CD4-positive, alpha-beta T cell treated with Interleukin-6 for 4 hours (primary cell): ENCODE measurements at places on chromosomes 16 and 17.

DNA sequence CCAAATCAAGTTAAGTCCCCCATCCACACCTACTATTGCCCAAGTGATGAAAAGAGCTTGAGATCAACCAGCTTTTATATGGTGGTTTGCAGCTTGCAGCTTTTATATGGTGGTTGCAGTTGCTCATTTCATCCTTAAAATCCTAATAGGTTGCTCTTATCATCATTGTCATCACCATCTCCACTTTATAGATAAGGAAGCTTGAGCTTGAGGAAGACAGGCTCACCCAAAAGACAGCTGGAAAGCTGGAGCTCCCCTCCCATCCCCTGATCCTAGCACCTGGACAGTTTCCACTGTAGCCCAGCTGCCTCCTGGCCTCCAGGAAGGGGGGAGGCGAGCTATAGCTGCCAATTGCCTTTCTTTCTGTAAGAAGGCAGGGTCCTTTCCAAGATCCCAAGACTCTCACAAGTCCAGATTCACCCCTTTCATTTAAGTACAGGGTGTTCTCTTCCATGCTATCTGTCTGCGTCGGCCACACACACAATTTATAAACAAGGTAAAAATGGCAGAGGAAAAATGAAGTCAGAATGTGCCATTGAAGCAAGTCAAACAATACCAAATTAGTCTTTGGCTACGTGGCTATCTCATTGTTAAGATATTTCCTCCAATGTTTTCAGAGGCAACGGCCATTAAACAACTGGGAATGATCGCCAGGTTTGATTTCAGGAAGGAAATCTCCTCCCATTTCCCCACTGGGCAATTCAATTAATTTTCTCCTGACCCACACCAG is 63.3 kb downstream of the PECAM1 start:
- no peak for DNase-seq

DNA sequence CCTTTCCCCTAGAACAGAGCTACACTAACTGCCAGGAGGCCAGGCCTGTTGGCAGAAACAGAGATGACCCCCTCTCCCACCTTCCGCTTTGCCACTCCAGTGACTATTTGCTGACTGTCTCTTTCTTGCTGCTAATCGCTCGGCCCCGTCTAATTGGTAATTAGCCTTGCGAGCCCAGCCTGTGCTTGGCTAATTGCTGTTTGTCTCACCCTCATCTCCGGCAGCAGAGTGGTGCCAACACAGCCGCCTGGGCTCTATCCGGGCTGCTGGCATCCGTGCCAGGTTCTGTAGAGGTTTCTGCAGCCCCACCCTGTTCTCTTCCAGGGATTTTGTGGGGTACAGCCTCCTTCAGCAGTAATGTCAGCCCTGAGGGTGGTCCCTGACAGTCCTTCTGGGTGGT is 27.4 kb upstream of the PHB1 start:
- DNase-seq, result no peak

GRCh38 chr17:3512505-3513171 is 36.8 kb downstream of the ASPA start:
- DNase-seq, result no peak

- no peak for DNase-seq
Measured at GRCh38 chr16:30720694-30721093, 21.7 kb downstream of the SRCAP start.

DNA sequence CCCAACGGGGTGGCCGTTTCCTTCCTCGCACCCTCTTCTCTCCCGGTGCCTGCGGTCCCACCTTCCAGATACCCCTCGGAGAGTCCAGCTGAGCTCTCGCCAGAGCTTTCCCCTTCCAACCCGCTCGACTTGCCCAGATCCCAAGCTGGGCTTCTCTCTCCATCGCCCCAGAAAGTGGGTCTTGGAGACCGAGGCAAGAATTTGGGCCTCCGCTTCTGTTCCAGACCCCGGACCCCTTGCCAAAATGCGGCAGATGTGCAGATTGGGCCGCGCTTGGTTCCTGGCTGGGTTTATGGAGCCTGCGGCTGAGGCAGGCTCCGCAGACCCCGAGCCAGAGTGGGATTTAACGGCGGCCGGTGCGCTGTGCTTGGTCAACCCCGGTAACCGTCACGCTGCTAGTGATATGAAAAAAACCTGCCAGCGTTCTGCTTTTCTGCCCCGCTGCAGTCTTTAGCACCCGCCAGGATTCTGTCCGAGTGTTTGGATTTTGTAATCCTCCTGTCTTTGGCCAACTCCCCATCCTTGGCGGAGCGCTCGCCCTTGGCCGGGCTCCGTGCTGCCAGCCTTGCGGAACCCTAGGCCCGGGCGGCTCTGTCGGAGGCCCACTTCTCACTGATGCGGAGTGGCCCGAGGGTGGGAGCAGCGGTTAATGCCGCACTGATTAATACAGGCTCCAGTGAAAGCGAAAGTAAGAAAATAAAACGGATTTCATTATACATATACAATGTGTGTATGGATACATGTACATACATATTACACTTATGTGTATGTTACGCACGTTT is 754 bp upstream of the SLFN11 start:
- DNase-seq, result peak; percentile 53

GRCh38 chr16:79508294-79508693 is 92.2 kb downstream of the MAF start:
- no peak for DNase-seq

- no peak for DNase-seq
Measured at GRCh38 chr16:27728691-27729090, 178.7 kb downstream of the KATNIP start.

DNA sequence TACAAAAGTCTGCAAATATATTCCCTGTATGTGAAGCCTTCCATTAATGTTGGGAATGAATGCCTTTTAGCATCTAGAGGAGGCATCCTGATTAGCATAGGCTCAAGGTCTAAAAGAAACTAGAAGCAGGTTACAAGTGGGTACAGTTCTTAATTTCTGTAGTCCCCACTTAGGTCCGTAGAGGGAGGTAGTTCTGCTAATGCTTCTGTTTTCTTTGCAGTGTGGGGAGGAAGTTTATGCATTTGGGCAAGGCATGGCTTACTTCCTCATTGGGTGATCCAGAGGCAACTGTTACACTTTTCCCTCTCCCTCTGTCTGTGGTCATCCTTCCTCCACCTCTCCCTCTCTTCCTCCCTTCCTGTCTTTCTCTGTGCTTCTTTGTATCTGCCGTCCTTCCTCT is 108.4 kb upstream of the ZKSCAN2 start:
- DNase-seq, result no peak

DNA sequence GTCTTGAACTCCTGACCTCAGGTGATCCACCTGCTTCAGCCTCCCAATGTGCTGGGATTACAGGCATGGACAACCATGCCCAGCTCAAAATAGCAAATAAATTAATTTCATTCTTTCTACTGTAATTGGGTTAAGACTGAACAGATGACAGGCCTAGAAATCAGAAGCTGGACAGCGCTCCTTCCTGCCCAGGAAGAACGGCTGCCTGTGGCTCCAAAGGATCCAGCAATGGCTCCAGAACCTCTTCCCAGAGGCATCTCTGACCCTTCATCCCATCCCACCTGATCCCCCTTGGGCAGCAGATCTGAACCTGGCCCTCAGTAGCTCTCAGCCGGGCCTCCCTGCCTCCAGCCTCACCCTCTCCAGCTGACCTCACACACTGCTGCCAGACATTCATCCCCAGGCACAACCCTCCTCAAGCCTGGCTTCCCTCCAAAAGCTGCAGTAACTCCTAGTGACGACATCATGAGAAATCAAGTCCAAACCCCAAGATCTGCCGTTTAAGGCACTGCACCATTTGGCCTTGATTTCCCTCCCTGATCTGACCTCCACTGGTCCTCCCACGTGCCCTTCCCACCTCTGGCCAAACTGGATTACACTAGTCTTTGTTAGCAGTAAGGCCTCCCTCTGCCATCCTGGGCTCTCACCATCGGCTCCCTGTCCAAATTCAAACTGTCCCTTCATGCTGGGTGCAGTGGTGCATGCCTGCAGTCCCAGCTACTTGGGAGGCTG is 3.1 kb upstream of the MIF4GD start:
- no peak for DNase-seq

DNA sequence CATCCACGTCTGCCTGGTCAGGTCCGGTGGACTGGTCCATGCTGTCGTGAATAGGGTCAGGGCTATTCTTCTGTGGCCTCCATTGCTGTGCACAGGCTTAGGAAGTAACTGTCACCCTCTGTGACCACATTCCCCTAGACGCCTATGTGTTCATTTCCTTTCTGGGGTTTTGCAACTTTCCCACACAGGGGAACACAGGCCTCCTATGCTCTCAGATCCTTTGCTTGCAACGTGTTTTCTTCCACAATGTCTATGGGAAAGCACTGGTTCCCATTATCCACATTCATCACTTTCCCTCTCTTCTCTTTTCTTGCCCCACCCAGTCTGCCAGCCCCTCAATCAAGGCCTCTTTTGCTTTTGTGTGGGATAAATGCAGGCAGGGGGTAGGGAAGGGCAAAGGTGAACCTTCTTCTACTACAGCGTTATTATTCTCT is 43.2 kb upstream of the DNAJA2 start:
- DNase-seq, result peak; percentile 5

DNA sequence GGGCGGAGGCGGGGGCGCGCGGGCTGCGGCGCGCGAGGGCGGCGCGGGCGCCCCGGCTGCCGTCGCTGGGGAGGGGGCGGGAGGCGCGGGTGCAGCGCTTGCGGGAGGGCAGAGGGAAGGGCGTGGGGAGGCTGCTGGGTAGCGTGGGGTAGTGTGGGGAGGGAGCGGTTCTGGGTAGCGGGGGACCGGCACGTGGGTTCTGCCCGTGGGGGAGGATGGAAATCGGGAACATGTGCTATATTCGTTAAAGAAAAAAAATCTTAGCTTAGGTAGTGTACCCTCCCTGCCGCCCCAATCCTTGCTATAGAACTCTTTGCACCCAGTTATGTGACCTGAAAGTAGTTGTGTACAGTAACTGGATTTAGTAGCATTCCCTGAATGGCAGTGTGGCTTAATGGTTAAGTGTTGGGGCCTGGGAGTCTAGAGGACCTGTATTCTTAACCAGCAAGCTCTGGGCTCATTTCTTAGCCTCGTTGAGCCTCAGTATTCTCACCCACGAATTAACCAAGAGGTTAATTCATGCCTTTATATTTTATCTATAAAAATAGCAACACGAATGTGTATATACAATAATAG is 646 bp downstream of the RABEP1 start:
- DNase-seq, result no peak

- DNase-seq, result no peak
Measured at GRCh38 chr16:84541999-84542817, 37.7 kb upstream of the MEAK7 start.

- DNase-seq, result no peak
Measured at GRCh38 chr17:34235389-34236028, 19.6 kb upstream of the CCL2 start.

DNA sequence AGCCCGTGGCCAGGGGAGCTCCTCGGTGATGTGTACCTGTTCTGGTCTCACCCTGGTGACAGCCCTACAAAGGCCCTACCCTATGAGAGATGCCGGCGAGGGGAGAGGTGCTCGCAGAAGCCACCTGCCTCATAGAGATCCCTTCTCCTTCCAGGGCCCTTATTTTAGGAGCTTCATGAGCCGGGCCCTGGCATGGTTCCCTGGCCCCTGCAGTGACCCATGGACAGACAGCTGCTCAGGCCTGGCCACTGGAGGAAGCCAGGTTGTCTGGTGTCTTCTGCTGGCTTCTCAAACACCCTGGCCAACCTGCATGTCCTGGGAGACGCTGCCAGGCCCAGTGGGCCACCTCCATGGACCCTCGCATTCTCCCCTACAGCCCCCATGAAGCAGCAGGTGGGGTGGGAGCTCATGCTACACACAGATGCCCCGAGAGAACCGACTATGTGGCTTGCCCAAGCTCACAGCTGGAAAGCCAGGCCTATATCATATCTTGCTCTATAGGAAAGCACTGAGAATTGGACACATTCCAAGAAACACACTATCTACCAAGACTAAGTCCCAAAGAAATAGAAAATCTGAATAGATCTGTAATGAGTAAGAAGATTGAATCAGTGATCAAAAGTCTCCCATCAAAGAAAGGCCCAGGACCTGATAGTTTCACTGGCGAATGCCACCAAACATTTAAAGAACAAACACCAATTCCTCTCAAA is 7.2 kb upstream of the AATK start:
- no peak for DNase-seq

DNA sequence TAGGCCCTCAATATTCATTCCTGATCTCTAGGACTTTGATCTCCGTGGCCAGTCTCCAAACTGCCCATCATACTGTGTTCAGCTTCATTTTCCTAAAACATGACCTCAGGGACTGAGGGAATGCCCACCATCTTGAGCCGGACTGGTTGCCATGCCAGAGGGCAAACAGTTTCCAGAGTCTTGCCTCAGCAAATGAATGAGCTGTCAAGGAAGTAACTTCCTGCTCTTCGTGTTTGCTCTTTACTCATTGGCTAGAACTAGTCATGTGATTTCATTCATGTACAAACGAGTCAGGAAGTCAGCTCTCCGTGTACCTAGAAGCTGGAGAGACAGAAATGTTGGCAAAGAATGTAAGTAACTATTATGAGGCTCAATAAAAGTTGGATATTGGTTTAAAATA is 50.2 kb downstream of the ANKFN1 start:
- no peak for DNase-seq

- DNase-seq, result no peak
Measured at GRCh38 chr16:89956505-89957215, 8.1 kb downstream of the DEF8 start.

- DNase-seq, result no peak
Measured at GRCh38 chr16:85738923-85739715, 11.8 kb downstream of the C16orf74 start.

DNA sequence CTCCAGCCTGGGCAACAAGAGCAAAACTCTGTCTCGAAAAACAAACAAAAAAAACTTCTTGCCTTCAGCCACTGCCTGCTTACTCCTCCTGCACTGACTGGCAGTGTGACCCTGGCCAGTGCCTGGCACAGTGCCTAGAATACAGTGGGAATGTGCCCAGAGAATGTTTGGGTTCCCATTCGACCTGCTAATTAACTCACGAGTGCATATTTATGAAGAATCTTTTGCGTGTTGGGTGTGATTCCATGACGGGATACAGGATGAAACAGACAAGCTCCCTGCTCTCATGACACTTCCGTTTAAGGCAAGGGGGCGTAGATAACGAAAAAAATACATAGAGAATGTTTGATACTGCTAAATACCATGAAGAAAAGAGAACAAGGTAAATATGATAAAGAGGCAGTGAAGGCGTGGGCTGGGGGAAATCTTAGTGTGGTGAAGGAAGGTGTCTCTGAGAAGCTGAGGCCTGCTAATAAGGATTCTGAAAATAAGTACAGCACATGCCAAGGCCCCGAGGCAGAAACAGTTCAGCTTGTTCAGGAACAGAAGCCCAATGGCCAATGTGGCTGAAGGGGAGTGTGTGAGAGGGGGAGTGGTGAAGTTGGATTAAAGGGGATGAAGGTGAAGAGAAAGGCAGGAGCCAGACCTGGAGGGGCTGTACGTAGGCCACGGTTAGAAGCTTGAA is 4.3 kb downstream of the ABI3 start:
- DNase-seq, result no peak
